GOT3 (cell line): ENCODE measurements at places on chromosomes 12 and 14.

GRCh38 chr12:21413369-21414277 is 23.8 kb upstream of the PYROXD1 start:
- DNase-seq, result no peak

DNA sequence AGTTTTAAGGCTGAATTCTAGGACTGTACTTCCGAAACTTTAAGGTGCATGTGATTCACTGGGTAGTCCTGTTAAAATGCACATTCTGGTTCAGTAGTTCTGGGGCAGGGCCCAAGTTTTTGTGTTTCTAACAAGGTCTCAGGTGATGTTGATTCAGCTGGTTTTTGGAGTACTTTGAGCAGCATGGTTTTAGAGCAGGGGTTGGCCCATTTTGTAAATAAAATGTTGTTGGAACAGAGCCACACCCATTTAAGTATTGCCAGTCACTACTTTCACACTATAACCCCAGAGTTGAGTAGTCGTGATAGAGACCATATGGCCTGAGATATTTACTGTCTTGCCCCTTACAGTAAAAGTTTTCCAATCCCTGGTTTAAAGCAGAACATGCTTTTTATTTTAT is 111.3 kb downstream of the SYNE2 start:
- no peak for DNase-seq

GRCh38 chr14:32010604-32011125 is 66.4 kb upstream of the ARHGAP5 start:
- no peak for DNase-seq

GRCh38 chr14:91466192-91466591 is 43.9 kb downstream of the PPP4R3A start:
- no peak for DNase-seq

DNA sequence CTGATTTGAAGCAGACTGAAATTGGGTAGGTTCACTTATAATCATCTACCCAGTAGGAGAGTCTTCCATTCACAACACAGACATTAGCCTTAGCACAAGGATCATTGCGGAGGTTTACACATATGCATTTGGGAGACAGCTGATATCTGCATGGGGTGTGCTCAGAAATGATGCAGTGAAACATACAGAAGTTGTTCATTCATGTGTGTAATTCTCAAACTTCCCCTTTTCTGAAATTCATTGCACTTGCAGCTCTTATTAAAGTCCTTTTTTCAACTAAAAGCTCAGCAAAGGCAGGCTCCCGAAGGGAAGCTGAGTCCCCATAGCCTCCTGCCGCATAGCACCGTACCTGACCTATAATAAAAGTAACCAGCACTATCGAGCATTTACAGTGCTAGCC is 218.3 kb upstream of the CRY1 start:
- DNase-seq, result no peak

DNA sequence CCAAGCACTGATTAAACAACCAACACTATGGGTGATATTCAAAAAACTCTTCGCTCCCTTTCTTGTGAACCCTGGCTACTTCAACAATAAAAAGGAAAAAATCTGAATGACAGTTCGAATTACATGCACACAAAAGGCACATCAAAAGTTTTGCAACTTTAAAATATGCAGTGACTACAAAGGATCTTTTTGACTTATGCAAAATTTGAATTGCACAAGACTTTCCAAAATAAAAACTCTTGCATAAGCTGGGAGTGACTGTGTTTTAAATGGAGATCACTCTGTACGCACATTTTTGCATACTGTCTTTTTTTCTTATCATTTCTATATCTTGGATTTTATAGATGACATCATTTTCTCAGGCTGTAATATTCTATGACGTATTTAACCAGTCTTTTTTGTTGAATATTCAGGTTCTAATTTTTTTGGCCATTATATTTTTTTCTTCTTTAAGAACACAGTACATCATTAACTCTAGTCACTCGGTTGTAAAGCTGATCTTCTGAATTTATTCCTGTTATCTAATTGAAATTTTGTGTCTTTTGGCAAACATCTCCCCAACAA is 667.6 kb upstream of the TBX3 start:
- no peak for DNase-seq

DNA sequence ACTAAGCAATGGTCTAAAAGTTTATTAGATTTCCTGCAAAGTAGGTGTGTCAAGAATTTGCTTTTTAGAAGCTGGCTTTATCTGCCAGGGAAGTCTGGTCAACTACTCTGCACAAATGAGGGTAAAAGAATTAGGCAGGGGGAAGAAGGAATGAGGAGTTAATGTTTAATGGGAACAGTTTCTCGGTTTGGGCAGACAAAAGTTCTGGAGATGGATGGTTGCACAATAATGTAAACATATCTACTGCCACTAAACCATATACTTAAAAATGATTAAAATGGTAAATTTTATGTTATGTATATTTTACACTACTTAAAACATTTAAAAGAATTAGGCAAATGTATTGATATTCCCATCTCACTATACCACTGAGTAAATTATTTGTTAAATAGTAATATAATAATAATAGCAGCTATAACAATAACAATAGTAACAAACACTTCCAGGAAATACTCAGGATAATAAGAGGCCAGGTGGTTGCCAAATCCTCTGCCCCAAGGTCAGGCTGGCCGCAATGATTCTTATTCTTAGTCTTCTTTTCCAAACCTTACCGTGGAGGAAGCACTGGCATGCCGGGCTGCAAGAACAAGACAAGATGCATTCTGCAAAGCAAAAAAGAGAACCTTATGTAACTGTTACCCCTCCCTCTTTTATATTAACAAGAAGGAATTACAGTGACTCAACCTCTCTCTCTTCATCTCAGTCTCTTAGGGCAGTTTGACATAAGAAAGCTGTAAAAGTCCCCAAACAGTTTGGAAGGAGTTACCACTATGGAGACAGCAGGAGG is 13.9 kb downstream of the CS start:
- DNase-seq, result no peak

- DNase-seq, result no peak
These were observed 220.1 kb downstream of the SOX5 start for GRCh38 chr12:23729359-23729758.
